ENCODE measurements at places on chromosomes 1 and 21.

DNA sequence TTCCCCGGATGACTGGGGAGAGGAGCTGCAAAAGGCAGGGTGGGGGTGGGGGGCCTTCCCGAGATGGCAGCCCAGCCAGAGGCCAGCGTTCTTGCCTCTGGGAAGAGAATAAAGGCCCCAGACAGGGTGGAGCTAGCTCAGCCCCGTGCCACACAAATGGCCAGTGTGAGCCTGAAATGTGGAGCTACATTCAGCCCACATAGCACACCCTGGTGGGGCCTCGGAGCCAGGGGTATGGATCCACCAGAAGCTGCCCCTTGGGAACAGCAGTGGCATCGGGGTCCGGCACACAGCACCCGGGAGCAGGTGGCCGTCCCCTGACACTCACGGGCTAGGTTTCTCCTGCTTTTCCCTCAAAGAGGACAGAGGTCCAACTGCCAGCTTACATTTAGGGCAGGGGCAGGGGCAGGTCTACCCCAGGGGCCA lies 93.9 kb downstream of the PDE9A start:
- no peak for DNase-seq

DNA sequence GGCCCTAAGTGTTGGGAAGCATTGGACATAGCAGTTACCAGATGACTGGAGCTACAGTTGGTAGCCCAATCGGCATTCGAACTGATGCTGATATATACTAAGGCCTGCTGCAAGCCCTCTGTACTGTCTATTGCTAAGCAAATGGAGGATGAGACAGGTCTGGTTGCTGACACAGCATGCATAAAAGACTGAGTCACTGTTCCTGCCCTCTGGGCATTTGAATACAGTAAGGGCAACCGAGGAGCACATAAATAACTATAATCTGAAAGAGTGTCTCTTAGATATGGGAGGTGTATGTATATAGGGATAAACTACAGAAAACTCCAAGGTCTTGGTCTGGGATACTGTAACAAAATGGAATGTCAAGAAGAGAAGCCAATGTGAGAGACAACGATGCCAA lies 16.8 kb upstream of the MARK1 start:
- no peak for DNase-seq

GRCh38 chr1:225762002-225762441 lies 15.6 kb upstream of the SRP9 start:
- DNase-seq = no peak

DNA sequence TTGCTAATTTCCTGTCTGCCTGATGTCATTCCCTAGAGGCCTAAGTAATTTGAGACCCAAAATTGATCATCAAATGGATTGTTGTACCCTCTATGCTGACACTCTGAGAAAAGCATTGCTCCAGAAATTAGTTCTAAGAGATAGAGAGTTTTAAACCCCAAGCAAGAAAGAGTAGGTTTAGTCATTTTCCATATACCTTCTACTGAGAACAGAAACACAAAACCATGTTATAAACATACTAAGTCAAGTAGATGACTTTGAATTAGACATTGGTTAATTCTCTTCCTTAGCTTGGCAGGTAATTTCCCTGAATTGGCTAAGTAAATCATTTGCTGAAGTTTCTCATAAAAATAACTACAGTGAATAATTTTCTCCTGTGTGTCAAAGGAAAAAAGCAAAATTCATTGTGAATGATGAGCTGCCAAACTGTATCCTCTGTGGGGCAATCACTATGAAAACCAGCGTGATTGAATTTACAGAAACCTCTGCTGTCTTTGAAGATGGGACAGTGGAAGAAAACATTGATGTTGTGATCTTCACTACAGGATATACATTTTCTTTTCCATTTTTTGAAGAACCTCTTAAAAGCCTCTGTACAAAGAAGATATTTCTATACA lies 20.1 kb downstream of the FMO4 start:
- no peak for DNase-seq

- no peak for DNase-seq
Measured at GRCh38 chr1:157151073-157151472, 12.9 kb upstream of the ETV3 start.
